C1 segment of cervical spinal cord (tissue), 14 donors: ENCODE measurements at places on chromosomes 5 and 9.

GRCh38 chr9:101897196-101897595 is 158.7 kb upstream of the GRIN3A start:
- DNase-seq, result no peak

DNA sequence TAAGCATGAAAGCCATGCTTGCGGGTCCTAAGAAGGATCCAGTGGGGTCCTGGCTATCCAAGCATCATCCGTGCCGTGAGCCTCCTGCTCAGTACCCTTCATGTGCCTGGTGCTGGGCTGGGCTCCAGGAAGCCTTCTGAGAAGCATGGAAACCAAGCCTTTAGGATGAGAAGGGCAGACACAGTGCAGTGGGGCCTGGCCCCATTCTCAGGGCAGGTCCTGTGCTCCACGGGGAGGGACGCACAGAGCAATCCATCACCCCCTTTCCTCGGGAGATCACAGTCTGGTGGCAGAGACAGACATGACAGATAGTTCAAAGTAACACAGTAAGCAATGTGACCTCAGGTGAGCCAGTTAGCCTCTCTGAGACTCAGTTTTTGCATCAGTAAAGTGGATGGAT is 76.9 kb downstream of the RGS3 start:
- no peak for DNase-seq

- no peak for DNase-seq
Observed at GRCh38 chr5:56737002-56737621, 78.2 kb upstream of the MAP3K1 start.

GRCh38 chr5:133779828-133780475 is 167.6 kb upstream of the FSTL4 start:
- DNase-seq, result no peak

DNA sequence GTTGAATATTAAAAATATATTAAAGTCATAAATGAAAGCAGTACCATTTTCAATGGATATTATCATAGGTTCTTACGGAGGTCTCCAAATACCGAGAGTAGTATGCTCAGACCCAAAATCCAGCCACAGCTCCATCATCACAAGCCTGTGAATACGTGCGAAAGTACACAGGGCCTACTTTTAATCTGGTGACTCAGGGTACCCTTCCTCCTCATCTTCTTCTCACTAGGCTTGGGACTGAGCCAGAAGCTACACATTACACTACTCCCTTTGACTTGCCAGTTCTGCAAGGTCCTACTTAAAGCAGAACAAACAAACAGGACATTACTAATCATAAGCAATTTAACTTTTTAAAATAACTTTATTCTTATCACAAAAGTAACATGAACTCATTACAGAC is 7.6 kb upstream of the RIC1 start:
- no peak for DNase-seq

- no peak for DNase-seq
Observed at GRCh38 chr5:116675626-116675910, 100.9 kb upstream of the SEMA6A start.

DNA sequence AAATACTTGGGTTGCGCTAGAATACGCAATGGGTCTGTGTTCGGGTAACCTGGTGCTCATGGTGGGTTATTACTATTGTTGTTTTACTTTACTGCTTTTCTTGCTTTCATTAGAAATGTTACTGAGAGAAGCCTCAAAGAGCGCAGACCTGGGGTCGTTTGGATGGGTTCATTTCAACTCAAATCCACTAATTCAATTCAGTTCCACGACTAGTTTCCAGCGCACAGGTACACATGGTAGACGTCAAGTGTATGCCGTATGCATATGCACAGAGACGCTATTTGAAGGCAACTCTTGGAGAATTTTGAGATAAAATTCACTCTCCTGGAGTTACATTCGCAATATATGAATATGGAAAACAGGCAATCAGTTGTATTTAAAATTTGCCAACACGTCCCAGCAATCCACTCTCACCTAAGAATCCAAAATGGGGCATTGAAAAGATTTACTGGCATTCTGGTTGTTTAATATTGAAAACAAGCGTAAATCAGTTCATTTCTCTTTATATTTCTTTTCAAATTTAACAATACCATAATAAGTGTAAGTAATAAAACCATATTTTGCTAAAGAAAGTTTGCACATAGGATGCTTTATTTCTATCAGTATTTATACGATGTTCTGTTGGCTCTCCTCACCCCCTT is 4.4 kb upstream of the PAX5 start:
- no peak for DNase-seq

DNA sequence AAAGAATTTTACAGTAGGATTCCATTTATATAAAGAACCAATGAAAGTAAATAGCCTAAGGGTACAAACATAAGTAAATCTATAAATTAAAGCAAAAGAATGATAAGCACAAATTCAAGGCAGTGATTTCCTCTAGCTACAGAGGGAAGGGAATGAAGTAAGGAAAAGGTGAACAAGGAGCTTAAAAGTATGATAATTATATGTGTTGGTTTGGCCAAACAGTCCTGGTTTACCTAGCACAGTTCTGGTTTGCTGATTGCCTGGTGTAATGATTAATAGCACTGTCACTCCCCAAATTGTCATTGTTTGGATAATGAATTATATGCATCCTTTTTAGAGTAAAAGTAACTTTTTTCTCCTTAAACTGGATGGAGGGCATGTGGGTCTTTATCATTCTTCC is 15.0 kb upstream of the TMEM161B start:
- DNase-seq, result no peak

DNA sequence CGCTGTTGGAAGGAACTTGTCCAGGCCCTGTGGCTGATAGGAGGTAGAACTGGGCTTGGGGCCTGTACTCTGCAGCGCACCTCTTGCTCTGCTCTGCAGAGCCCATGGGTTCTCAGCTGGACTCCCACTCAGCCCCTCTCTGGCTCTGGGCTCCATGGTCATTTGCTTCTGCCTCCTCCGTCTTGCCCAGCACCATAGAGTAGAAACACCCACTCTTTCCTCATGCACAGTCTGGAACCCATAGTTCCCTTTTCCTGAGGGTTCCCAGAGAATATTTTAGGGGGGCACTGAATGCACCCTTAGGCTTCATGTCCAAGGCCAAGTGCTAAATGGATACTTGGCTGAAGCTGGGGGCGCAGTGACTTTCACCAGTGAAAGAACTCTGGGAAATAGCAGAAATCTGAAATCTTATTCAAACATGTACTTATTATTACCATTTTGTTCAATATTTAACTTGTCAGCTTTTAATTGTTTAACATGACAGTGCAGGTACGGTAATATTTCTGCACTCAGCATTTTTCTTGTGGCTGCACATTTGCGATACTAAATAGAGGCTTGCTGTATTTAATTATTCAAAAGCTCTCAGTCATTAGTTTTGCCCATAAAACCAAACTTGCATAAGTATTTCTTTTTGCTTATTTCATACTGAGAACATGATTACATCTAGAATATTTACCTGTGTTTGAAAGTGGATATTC is 31.5 kb downstream of the GALNT12 start:
- no peak for DNase-seq

DNA sequence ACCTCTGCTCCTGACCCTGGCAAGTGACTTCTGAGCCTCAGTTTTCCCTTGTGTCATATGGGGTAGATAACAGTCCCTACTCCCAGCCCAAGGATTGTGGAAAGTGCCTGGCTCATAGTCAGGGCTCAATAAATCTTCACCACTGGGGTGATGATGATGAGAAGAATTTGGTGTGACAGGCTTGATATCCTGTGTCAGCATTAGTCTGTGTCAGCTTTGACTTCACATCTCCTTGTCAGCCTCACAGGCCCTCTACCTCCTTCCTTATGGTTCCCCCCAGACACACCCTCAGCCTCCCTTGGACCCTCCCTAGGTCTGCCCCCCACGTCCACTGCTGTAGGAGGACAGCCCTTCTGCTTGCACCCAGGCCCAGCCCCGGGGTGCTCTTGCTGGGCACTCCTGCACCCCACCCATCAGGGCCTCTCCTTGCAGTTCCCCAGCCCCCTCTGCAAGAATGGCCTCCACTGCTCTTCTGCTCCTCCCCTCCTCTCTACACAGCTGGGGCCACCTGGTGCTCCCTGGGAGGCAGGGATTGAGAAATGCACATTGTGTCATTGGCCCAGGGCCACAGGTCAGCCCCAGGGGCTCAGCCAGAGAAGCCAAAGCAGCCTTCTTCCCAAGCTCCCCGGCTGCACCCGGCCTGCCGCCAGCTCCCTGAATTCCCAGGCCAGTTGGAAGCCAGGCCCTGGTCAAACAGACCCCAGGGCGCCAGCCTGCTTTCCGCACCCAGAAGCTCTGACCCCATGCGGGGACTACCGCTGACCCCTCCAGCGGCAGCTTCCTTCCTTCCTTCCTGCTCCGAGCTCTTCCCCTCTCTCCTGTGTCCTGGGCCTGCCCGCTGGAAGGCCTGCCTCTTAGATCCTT is 7.7 kb downstream of the FGFR4 start:
- no peak for DNase-seq

- DNase-seq, result no peak
Observed at GRCh38 chr5:73818357-73818756, 192.4 kb downstream of the ARHGEF28 start.

DNA sequence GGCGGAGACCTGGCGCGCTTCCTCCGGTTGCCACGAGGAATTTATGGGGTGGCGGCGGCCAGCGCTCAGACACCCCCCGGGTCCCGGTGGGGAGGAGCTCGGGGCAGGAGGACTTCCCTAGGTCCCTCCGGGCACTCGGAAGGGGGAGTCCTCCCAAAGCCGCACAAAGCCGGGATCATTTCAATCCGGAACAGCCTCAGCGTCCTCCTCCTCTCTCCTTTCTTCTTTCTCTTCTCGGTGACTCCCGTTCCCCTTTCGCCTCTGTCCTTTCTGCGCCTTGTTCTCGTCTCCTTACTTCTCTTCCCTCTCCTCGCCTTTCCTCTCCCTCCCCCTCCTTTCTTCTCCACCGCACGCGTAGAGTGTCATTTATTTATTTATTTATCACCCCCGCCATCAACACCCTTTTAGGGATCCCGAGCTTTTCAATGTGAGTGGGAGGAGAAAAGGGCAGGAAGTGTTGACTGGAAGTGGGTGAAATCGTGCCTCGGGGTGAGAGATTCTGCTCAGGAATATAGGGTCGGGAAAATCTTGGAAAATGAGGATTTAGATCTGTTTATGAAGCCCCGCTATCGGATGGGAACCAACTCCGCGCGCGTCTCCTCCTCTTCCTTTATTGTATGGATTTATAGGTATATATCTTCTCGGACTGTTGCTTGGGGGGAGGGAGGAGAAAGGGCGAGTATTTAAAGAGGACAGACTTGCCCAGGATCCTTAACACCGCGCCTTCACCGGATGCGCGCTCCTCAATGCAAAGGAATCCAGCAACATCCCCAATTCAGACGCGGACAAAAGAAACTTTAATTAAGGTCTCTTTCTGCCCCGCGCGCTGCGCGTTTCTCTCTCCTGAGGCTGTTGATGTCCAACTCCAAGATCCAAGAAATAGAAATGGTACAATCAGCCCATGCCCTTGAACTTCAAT is 2.0 kb upstream of the ZNF462 start:
- DNase-seq, result peak; percentile 32

GRCh38 chr9:91711755-91712601 is 238.1 kb downstream of the ROR2 start:
- peak; percentile 11 for DNase-seq

GRCh38 chr9:86073839-86074238 is 25.5 kb downstream of the GOLM1 start:
- no peak for DNase-seq

- no peak for DNase-seq
Observed at GRCh38 chr5:158434749-158435148, 575.8 kb upstream of the CLINT1 start.

GRCh38 chr5:126438267-126438666 is 15.1 kb downstream of the GRAMD2B start:
- DNase-seq, result no peak

DNA sequence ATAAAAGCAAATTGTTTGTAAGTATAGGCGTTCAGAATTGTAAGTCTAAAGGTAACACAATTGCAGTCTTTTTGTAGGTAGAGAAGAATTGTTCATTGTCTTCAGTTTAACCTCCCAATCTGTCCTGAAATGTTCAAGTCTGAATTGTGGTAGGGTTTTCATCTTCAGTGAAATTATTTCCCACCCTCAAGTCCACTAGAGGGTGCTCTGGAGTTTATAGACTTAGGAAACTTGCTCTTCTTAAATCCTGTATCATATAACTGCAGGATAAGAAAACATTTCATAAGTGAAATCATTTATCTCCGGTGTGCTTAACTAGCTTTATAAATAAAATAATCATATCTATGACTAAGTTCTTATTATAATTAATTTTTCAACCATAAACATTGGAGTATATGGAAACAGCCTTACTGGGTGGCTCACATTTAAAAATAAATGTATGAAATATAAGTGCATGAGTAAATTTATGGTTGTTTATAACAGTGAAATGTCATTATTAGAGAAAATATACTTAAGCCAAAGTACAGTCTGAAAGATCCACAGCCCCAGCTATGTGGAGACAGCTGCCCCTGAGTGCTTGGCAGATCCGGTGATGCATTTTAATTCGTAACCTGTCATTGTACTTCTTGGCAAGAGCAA is 182.4 kb upstream of the OTULINL start:
- DNase-seq, result no peak

DNA sequence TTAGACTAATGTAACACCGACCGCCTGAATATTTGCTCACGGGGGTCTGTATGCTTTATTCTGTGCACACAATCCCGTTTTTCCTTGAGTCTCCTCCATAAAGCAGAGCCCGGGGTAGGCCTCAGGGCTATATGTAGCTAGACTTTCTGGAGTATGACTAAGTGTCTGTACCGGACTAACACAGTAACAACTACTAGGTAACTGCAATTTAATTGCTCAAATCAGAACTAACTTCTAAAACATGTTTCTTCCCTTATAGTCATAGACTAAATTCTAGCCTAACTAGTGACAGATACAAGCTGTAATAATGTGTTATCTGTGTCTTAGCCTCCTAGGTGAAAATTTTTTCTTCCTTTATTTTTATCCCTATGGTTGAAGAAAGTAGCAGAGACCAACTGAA is 2.1 kb downstream of the REEP5 start:
- DNase-seq, result no peak

DNA sequence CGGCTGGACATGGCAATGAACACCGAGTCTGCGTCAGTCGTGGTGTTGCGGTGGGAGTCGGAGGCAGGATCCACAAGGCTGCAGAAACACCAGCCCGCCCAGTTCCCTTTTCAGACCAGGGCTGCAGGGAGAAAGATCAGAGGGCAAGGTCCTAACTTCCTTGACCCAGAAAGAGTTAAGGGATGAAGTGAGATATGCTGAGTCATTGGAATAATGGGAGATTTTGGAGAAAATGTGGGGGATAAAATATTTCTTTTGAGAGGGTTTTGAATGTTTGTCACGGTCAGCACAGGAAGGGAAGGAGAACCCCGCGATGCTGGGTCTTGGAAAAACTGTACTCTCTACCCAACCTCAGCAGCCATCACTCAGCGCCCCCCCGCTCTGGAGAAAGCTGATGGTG is 416.0 kb downstream of the ICE1 start:
- no peak for DNase-seq
